Placental epithelial cell (primary cell): ENCODE measurements at places on chromosomes 13 and 19. TPM values are rescaled to one million over a fixed set of nuclear protein-coding genes. Genes with fewer than 3 reads are reported as not detected.

Gene NEK5
- total RNA-seq: 0.39 TPM in 1 of 2 replicates, not detected in the other

Gene RUBCNL
- total RNA-seq: not detected in 2 replicates

Gene SYNE4
- total RNA-seq: 8.5 and 10.2 TPM in 2 replicates

Gene LILRA1
- total RNA-seq: under 0.01 TPM in 1 of 2 replicates, not detected in the other

Gene PRKCSH
- total RNA-seq: 124 and 132 TPM in 2 replicates

Gene S1PR5
- total RNA-seq: 0.39 TPM in 1 of 2 replicates, not detected in the other

Gene KIR3DL1
- not detected in 2 replicates for total RNA-seq

Gene CGB1
- not detected in 2 replicates for total RNA-seq

Gene ZNF540
- 0.65 and 1.6 TPM in 2 replicates for total RNA-seq

Gene SMIM44
- not detected in 2 replicates for total RNA-seq

Gene NKPD1
- 2.9 and 5.9 TPM in 2 replicates for total RNA-seq

Gene TMEM255B
- under 0.01 and 0.65 TPM in 2 replicates for total RNA-seq

Gene FFAR1
- total RNA-seq: not detected in 2 replicates

Gene TUBA3C
- not detected in 2 replicates for total RNA-seq

Gene DAND5
- total RNA-seq: 0.11 TPM in 1 of 2 replicates, not detected in the other

Gene ATP4A
- total RNA-seq: not detected in 2 replicates

Gene IGFL2
- 0.11 TPM in 1 of 2 replicates, not detected in the other for total RNA-seq

Gene N4BP2L1
- 1.8 and 4.3 TPM in 2 replicates for total RNA-seq

Gene ABHD17A
- 80.1 and 125 TPM in 2 replicates for total RNA-seq

Gene ZNF573
- total RNA-seq: 1.6 and 4.7 TPM in 2 replicates

Gene EFNA2
- total RNA-seq: 0.39 TPM in 1 of 2 replicates, not detected in the other

Gene SIGLECL1
- not detected in 2 replicates for total RNA-seq

Gene ZNF835
- 0.39 TPM in 1 of 2 replicates, not detected in the other for total RNA-seq

Gene MBD3L3
- not detected in 2 replicates for total RNA-seq

Gene COL4A1
- 34.5 and 189 TPM in 2 replicates for total RNA-seq

Gene CARM1
- total RNA-seq: 41.8 and 42.8 TPM in 2 replicates

Gene DOCK9
- total RNA-seq: 57.0 and 58.5 TPM in 2 replicates

Gene ZNF497
- total RNA-seq: 3.3 and 3.9 TPM in 2 replicates

Gene PSG3
- 0.11 TPM in 1 of 2 replicates, not detected in the other for total RNA-seq

Gene FCER2
- not detected in 2 replicates for total RNA-seq

Gene PTPRH
- under 0.01 and 0.22 TPM in 2 replicates for total RNA-seq

Gene PIP5K1C
- 17.3 and 26.2 TPM in 2 replicates for total RNA-seq

Gene ZNF324B
- total RNA-seq: 13.3 and 14.6 TPM in 2 replicates

Gene APOE
- total RNA-seq: 3.9 and 22.0 TPM in 2 replicates

Gene ZNF681
- total RNA-seq: 3.1 and 3.4 TPM in 2 replicates

Gene ZNF85
- 9.8 TPM in 2 replicates for total RNA-seq

Gene SIGLEC12
- not detected in 2 replicates for total RNA-seq

Gene STOML3
- not detected in 2 replicates for total RNA-seq

Gene EXOC3L2
- total RNA-seq: 0.11 TPM in 1 of 2 replicates, not detected in the other

Gene CLEC4G
- total RNA-seq: not detected in 2 replicates

Gene DNM2
- total RNA-seq: 154 and 156 TPM in 2 replicates

Gene TMEM238
- total RNA-seq: 0.39 and 3.7 TPM in 2 replicates

Gene CLEC17A
- total RNA-seq: not detected in 2 replicates

Gene KLK8
- 0.39 TPM in 1 of 2 replicates, not detected in the other for total RNA-seq

Gene PNMA8B
- total RNA-seq: 0.22 and 0.39 TPM in 2 replicates

Gene TLE6
- total RNA-seq: not detected in 2 replicates

Gene KLK14
- not detected in 2 replicates for total RNA-seq

Gene BEST2
- not detected in 2 replicates for total RNA-seq

Gene ASPDH
- total RNA-seq: not detected in 2 replicates

Gene ZNF578
- 3.4 and 6.3 TPM in 2 replicates for total RNA-seq

Gene ZNF626
- total RNA-seq: 18.1 and 21.9 TPM in 2 replicates

Gene CDX2
- not detected in 2 replicates for total RNA-seq

Gene FOSB
- 32.8 and 86.4 TPM in 2 replicates for total RNA-seq

Gene CDADC1
- 2.0 and 2.7 TPM in 2 replicates for total RNA-seq
